ENCODE measurements at places on chromosomes 6 and 20. TPM values are rescaled to one million over a fixed set of nuclear protein-coding genes. Genes with fewer than 3 reads are reported as not detected.

DNA sequence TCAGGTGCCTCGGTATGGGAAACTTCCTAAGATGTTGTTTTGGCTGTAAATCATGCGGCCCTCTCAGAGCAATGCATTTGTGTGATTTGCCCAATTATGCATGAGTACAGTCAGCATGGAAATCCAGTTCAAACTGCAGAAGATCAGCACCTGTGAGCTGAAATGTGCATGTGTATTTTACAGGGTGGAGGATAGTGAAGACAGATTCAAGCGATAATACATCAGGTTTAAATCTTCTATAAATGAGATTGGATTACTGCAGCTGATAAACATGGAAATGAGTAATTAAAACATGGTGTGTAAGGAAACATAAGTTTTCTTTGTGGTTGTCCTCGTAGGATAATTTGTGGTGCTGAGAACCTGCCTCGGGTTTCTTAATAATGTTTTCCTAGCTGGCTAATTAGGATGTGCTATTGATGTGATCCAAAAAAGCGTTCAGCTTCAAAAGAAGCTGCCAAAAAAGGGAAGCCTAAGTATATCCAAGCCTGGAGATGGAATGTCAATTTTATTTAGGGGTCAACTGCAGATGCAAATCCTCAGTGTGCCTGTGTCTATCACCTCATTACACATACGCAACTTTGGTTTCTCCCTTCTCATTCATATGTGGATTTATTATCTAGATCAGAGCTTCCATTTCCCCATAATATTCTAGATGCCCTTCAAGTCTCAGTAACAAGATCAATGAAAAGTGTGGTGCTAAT is 117.1 kb upstream of the CCDC28A start:
- no peak for DNase-seq

DNA sequence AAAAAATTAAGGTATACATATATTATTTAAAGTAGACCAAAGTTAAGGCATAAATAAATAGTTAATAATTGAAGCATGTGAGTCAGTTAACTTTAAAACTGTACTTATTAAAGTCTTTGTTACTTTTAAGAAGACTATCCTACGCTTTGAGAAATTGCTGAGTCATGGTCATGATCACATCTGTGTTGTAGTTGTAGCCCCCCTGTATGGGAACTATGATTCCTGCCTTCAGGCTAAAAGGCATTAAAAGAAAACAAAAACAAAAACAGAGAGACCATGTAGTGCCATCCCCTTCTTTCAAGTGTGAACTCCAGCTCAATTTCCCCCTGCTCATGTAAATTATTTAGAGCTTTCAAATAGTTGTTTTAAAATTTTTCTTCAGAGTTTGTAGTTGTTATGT is 123.4 kb downstream of the FLRT3 start:
- DNase-seq, result no peak

GRCh38 chr6:33840048-33840926 is 36.5 kb upstream of the MLN start:
- peak; percentile 82 for DNase-seq

DNA sequence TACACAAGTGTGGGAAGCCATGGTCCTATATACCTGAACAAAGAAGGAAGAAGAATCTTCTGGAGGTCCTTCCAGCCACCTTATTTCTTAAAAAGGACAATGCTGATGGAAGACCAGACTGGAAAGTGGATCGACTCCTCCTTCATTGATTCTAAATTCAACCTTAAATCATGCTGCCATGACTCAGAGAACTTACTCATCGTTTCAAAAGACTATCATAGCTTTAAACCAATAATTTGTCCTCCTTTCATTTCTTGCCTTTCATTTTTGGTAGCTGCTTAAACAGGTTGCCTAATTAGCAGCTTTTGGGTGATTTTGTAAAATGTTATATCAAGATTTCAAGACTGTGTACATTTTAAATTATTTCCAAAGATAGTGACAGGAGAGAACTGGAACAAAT is 60.8 kb downstream of the RTN4IP1 start:
- DNase-seq, result no peak

- no peak for DNase-seq
Measured at GRCh38 chr20:10332656-10333415, 101.2 kb downstream of the MKKS start.

Gene TCP11
- total RNA-seq, result 0.18 TPM

Gene RIPPLY2
- not detected for total RNA-seq
